Activated CD4-positive, alpha-beta T cell treated with anti-CD3 and anti-CD28 coated beads, Interleukin-2, amount 50 U/mL, for 24 hours (primary cell): ENCODE measurements at places on chromosomes 11 and 22.

DNA sequence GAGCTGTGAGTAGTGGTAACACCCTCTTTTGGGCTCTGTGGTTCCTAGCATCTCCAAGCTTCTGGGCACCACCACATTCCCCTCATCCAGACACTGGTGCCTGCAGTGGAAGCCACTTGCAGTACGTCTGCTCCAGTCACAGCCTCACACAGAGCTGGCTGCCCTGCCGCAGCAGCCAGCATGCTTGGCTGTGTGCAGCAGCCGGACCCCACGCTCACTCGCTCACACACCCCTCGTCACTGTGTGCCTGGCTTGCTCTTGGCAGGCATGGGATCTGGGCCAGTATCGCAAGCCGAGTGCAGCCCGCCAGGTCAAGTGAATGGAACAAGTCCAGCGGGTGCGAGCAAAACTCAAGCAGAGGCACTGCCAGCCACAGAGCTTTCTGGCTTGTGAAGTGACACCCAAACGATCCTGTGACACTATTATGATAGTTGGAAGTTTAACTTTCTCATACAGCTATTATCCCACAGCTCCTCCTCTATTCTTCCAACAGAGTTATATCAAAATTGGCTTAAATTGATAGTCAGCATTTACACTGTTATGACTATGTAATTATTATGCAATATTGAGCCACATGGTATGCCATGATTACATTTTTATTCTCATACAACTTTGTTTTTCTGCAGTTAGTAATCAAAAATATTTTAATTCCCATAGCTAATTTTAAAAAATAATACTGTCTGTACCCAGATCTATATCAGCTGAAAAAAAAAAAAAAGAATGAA is 89.0 kb downstream of the CCDC73 start:
- no peak for DNase-seq

DNA sequence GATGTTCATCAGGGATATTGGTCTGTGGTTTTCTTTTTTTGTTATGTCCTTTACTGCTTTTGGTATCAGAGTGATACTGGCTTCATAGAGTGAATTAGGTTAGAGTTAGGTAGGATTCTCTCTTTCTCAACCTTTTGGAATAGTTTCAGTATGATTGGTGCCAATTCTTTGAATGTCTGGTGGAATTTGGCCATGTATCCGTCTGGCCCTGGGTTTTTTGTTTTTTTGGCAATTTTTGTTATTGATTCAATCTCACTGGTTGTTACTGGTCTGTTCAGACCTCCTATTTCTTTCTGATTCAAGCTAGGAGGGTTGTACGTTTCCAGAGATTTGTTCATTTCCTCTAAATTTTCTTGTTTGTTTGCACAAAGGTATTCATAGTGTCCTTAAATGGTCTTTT is 54.4 kb downstream of the ATXN10 start:
- no peak for DNase-seq

GRCh38 chr11:58926695-58927094 is 12.6 kb upstream of the GLYATL1 start:
- no peak for DNase-seq

GRCh38 chr11:8375460-8375859 is 111.8 kb upstream of the LMO1 start:
- DNase-seq, result no peak

- DNase-seq, result no peak
These were observed 19.4 kb downstream of the APLP2 start for GRCh38 chr11:130088919-130089673.
